ENCODE measurements at places on chromosomes 2 and 18. TPM values are rescaled to one million over a fixed set of nuclear protein-coding genes. Genes with fewer than 3 reads are reported as not detected.

CFAP53 gene
- total RNA-seq: not detected

GRCh38 chr2:64899081-64899865, 89.9 kb upstream of the SLC1A4 start:
- H3K27ac ChIP-seq: no peak overlapping the region
- no peaks in the 10 kb centered on the region for H3K27me3 ChIP-seq
- no peak overlapping the region for H3K4me3 ChIP-seq
- H3K4me1 ChIP-seq: no peaks in the 10 kb centered on the region
- no peak for DNase-seq

DNA sequence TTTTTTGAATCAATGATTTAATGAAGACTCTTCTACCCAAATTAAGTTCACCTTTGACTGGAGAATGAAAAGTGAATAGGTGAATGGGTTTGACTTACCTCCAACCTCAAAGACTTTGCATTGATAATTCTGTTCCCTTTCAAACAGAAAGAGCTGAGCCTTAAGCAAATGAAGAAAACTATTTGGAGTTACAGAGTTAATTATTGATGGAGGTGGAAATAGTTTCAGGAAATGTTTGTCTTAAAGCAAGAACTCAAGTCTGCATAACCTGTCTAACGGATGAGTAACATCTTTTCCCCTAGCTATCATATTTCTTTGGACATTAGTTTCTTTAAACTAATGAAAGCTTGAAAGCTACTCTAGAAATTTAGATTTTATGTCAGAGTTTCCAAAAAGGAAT, 166.5 kb downstream of the CERS6 start:
- H3K27ac ChIP-seq: no peak overlapping the region
- no peaks in the 10 kb centered on the region for H3K4me1 ChIP-seq
- H3K4me3 ChIP-seq: no peak overlapping the region
- no peak for DNase-seq

GRCh38 chr2:44772669-44773378, 168.7 kb upstream of the SIX3 start:
- no peaks in the 10 kb centered on the region for H3K27me3 ChIP-seq
- H3K4me3 ChIP-seq: no peak overlapping the region
- no peaks in the 10 kb centered on the region for H3K36me3 ChIP-seq
- H3K4me1 ChIP-seq: no peaks in the 10 kb centered on the region

G6PC2 gene
- 0.95 TPM for total RNA-seq

GRCh38 chr2:83844490-83844889, 614.6 kb downstream of the SUCLG1 start:
- H3K27me3 ChIP-seq: no peaks in the 10 kb centered on the region
- H3K4me3 ChIP-seq: no peak overlapping the region
- DNase-seq: no peak
- H3K27ac ChIP-seq: no peak overlapping the region
- H3K36me3 ChIP-seq: no peaks in the 10 kb centered on the region

PRKAG3 gene
- not detected for total RNA-seq

GRCh38 chr2:100339823-100340222, 17.5 kb upstream of the LONRF2 start:
- H3K27ac ChIP-seq: no peak overlapping the region
- no peak overlapping the region for H3K4me3 ChIP-seq

INPP4A gene
- 36.0 TPM for total RNA-seq

TMEM169 gene
- 0.97 TPM for total RNA-seq

DNA sequence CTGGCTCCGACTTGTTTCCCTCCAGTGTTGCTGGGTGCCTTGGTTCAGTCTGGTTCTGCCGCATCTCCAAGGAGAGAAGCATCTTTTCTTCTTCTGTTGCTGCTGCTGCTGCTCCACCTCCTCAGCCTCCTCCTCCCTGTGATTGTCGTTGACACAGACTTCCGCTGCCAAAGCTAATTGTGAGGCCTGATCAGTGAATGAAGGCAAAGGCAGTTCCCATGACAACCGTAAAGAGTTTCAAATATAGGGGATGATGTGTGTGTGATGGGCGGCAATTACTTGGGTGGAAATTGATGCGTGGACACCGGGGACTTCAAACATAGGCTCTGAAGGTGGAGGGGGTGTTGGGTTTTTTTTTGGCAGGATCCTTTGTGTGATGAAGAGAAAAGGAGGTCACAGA, 13.7 kb downstream of the TET3 start:
- no peak overlapping the region for H3K27ac ChIP-seq
- no peaks in the 10 kb centered on the region for H3K36me3 ChIP-seq
- peaks cover 6% of the 10 kb centered on the region for H3K4me1 ChIP-seq
- no peaks in the 10 kb centered on the region for H3K27me3 ChIP-seq
- no peak for DNase-seq

GRCh38 chr2:227103583-227103982, 60.4 kb downstream of the COL4A4 start:
- no peak overlapping the region for H3K4me3 ChIP-seq
- H3K36me3 ChIP-seq: no peaks in the 10 kb centered on the region
- H3K4me1 ChIP-seq: no peaks in the 10 kb centered on the region
- no peak overlapping the region for H3K27ac ChIP-seq
- no peak for DNase-seq

SKOR2 gene
- not detected for total RNA-seq

IRS1 gene
- total RNA-seq: 54.2 TPM

DNA sequence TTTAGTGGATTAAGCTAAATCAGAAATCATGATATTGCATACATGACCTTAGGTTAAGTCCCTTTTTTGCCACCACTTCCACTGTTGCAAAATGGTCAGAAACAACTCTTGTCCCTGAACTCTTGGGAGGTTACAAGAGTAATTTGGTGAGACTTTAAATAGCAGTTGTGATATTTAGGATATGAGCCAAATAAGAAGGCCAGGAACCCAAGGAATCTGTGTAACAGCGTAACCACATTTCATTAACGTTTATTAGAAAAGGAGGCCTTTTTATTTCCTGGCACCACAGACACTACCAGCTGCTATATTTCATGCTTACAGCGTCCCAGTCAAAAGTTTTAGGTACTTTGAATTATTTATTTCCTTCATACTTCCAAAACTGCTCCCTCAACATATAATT, 268.0 kb downstream of the GPD2 start:
- H3K4me1 ChIP-seq: no peaks in the 10 kb centered on the region
- no peak for DNase-seq
- H3K27ac ChIP-seq: no peak overlapping the region
- H3K4me3 ChIP-seq: no peak overlapping the region
- no peaks in the 10 kb centered on the region for H3K27me3 ChIP-seq

GRCh38 chr2:72181616-72182015, 34.0 kb upstream of the CYP26B1 start:
- DNase-seq: no peak
- H3K27ac ChIP-seq: no peak overlapping the region
- H3K36me3 ChIP-seq: no peaks in the 10 kb centered on the region
- H3K27me3 ChIP-seq: no peaks in the 10 kb centered on the region

GRCh38 chr2:67982956-67983355, 79.8 kb downstream of the C1D start:
- no peak overlapping the region for H3K27ac ChIP-seq
- DNase-seq: no peak
- H3K4me3 ChIP-seq: no peak overlapping the region
- no peaks in the 10 kb centered on the region for H3K36me3 ChIP-seq
- no peaks in the 10 kb centered on the region for H3K27me3 ChIP-seq

- H3K4me1 ChIP-seq: no peaks in the 10 kb centered on the region
- no peak overlapping the region for H3K4me3 ChIP-seq
- no peaks in the 10 kb centered on the region for H3K36me3 ChIP-seq
- no peak overlapping the region for H3K27ac ChIP-seq
- H3K27me3 ChIP-seq: no peaks in the 10 kb centered on the region
These were observed 281.8 kb downstream of the NCKAP5 start for GRCh38 chr2:133286326-133286922.

DNA sequence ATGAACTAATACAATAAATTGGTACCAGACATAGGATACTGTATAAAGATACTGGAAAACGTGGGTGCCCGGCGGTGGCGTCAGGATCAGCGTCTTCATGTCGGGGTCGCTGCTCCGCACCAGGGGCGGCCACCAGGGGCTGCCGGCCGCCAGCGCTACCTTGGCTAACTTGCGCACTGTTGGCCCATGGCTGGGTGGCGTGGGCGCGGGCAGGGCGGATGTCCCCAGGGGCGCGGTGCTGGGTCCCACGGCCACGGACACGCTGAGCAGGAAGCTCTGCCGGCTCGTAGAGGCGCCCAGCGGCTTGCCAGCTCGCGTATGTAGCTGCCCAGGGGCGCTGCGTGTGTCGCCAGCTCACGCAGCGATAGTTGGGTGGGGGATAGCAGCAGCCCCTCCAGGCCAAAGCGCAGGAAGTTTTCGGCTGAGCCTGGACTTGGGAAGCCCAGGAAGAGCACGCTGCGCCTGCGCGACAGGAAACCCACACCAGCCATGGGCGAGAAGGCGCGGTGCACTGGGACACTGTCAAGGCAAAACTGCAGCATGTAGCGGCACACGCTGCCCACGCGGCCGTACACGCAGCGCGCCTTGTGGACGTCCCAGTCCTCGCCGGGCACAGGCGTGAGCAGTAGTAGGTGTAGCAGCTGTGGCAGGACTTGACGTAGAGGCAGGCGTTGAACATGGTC, 299.9 kb downstream of the CCDC74A start:
- no peak for DNase-seq
- no peaks in the 10 kb centered on the region for H3K36me3 ChIP-seq
- no peaks in the 10 kb centered on the region for H3K27me3 ChIP-seq
- no peak overlapping the region for H3K27ac ChIP-seq

DNA sequence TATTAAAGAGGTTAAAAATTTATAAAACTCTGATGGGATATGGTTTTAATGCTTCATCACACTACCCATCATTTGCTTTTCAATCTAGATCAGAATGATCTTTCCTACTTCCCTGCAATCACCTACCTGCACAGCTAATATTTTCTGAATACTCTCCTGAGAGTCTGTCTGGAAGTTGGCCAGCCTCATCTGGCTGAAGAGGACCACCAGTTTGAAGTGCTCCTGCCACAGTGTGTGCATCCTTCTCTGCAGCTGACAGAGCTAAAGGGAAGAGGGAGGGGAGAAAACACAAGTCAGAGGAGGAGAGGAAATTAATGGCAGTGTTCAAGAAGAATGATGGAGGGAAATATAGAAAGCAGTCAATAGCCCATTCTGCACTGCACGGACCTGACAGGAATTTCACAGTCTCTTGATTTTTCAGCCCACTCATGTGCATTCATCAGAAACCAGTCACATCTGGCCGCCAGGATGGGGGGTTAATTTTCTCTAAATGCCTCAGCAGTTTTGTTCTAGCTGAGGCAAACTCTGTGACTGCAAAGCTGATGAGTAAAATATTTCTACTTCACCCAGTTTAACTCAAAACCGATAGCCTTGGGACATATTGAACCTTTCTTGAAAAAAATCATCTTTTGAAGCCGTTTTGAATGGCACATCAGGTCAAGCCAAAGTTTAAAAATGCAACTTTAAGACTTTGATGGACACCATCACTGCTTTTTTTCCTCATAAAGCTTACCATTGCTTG, 201.8 kb upstream of the KLHL14 start:
- H3K4me3 ChIP-seq: no peak overlapping the region
- H3K27me3 ChIP-seq: no peaks in the 10 kb centered on the region
- H3K4me1 ChIP-seq: no peaks in the 10 kb centered on the region
- H3K27ac ChIP-seq: no peak overlapping the region

ASIC4 gene
- not detected for total RNA-seq

DNA sequence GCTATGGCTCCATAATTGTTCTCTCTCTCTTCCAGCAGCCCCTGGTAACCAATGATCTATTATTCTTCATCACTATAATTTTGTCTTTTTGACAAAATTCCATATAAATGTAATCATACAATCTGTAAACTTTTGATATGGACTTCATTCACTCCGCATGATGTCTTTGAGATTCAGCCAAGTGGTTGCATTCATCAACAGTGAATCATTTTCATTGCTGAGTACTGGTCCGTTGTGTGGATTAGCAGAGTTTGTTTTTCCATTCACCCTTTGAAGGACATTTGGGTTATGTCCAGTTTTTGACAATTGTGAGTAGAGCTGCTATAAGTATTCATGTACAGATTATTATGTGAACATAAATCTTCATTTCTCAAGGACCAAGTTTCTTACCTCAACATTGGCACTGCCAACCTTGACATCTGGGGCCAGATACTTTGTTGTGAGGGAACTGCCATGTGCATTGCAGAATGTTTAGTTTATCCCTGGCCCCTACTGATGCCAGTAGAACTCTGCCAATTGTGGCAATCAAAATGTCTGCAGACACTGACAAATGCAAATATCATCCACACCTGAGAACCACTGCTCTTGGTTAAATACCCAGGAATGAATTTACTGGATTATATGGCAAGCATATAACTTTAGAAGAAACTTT, 48.4 kb upstream of the BCL2L11 start:
- DNase-seq: no peak
- no peaks in the 10 kb centered on the region for H3K36me3 ChIP-seq
- H3K4me1 ChIP-seq: no peaks in the 10 kb centered on the region

- H3K4me1 ChIP-seq: no peaks in the 10 kb centered on the region
- DNase-seq: no peak
- no peak overlapping the region for H3K27ac ChIP-seq
- H3K36me3 ChIP-seq: no peaks in the 10 kb centered on the region
- H3K27me3 ChIP-seq: peaks cover 35% of the 10 kb centered on the region
These were observed 2786.5 kb downstream of the RPIA start for GRCh38 chr2:91477731-91478672.

CHST9 gene
- total RNA-seq: 0.21 TPM

DNA sequence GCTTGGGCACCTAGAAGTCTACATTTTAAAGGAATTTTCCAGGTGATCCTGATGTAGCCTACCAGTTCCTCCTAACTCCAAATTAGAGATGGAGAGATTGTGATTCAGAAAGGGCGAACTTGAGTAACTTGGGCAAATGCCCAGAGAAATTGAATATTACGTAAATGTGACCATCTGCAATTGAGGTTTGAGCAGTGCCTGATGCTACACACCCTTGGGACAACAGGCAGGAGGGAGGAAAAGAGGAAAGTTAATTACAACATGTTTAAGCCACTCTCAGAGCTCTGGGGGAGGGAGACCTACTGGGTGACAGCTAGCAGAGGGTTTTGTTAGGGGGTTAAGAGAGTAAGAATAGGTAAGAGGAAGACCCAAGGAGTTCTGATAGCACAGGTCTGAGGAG, 208.9 kb downstream of the LPIN1 start:
- no peak overlapping the region for H3K27ac ChIP-seq
- DNase-seq: no peak
- no peak overlapping the region for H3K4me3 ChIP-seq

- DNase-seq: no peak
- peaks cover 6% of the 10 kb centered on the region for H3K36me3 ChIP-seq
- H3K27ac ChIP-seq: no peak overlapping the region
- H3K4me3 ChIP-seq: no peak overlapping the region
- no peaks in the 10 kb centered on the region for H3K27me3 ChIP-seq
These were observed 72.5 kb downstream of the RTTN start for GRCh38 chr18:70132999-70133398.

GRCh38 chr2:157087373-157088002, 170.0 kb upstream of the GALNT5 start:
- H3K4me1 ChIP-seq: no peaks in the 10 kb centered on the region
- no peak overlapping the region for H3K27ac ChIP-seq
- H3K4me3 ChIP-seq: no peak overlapping the region
